BJ (cell line): ENCODE measurements at places on chromosomes 5 and 9.
A peak's percentile ranks its signal among the peaks of the same experiment; 100 is the strongest.

DNA sequence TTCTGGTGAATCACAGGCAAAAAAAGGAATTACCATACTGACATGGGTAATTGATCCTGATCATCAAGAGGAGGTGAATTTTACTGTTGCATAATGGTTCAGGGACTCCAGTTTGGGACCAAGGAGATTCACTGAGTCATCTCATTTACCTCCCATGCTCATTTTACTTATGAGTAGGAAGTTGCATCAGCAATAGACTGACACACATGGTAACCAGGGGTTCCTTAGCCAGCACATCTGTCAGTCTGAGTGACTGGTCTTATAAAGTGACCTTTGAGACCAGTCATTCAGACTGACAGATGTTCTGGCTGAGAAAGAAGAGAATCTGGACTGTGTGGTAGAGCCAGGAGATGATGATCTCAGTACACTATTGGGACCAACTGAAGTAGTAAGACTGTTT is 384.6 kb upstream of the CD180 start:
- peak; percentile 12 for DNase-seq

DNA sequence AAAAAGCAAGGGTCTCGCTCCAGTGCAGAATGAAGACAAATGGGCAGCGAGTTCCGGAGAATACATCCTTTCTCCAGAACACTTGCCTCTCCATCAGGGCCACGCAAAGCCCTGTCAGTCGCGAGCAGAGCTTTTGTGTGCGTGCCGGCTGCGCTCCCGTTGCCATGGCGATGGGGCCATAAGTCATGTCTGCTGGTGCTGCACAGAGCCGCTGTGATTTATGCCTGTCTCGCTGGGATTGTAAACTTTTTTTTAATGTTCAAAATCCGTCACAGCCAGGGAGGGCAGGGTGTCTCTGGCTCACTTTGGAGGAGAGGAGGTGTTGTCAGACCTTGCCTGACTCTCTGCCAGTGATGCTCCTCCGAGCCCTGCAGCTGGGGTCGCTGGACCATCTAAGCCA is 272.7 kb downstream of the TRIM32 start:
- DNase-seq: no peak

DNA sequence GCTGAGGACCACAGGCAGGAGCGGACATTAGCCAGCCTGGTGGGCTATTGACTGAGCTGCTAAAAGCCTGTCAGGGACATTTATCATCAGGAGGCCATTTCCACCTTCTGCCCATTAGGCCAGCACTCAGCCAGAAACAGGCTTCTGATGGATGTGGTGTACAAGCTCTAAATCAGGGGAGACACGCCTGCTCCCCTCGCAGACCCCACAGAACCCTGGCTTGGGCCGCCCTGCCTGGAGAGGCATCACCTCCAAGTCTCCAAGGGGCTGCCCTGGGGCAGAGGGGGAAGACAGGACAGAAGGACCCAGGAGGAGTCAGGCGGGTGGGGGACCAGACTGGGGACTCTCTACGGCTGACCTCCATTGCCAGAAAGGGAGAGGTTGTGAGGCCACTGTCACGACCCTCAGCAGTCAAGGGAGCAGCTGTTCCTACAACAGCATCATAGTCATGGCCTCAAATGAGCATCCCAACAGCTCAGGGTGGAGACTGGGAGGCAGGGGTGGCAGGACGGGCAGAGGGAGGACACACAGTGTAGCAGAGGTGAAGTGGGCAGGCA is 24.0 kb upstream of the TRIM14 start:
- no peak for DNase-seq

- no peak for DNase-seq
Measured at GRCh38 chr9:33686942-33687341, 108.4 kb upstream of the PRSS3 start.

- no peak for DNase-seq
Measured at GRCh38 chr9:96031366-96031824, 155.9 kb downstream of the ERCC6L2 start.

DNA sequence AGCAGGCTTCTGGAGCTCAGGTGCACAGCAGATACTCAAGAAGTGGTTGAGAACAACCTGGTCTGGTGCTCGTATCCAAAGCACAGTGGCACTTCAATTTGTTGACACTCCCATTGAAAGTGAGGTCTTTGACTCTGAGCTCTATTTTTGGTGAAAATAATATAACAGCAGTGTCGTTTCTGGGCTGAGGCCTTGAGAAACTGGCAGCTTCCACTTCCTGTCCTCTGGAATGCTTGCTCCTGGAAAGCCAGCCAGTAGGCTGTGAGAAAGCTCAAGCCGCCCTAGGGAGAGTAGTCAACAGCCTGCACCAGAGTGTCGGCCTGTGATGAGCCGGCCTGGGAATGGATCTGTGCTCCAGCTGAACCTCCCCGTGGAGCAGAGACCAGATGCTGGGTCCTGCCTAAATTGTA is 6.8 kb upstream of the SUSD3 start:
- DNase-seq: peak; percentile 4

- DNase-seq: no peak
Measured at GRCh38 chr5:538801-539468, 14.7 kb upstream of the SLC9A3 start.

DNA sequence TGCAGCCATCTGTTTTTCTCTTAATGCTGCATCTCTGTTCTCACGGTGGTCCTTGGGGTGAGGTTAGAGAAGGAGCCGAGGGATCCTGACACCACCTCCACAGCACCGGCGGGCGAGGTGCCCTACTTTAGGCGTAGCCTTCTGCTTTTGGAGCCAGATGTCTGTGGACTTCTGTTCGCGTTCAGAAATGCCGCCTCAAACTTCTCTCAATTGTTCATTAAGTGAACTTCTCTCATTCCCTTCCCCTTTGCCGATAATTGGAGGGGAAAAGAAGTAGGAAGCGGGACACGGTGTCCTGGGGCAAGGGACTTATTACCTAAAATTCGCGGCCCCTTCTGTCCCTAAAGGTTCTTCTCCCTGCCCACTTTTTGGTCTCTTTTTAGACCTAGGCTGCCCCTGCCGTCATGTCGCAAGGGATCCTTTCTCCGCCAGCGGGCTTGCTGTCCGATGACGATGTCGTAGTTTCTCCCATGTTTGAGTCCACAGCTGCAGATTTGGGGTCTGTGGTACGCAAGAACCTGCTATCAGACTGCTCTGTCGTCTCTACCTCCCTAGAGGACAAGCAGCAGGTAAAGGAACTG is 455 bp downstream of the KIF20A start:
- no peak for DNase-seq

- DNase-seq: peak; percentile 59
Measured at GRCh38 chr9:72954431-72955125, 1.7 kb upstream of the ALDH1A1 start.
